Bronchial epithelial cell (primary cell): ENCODE measurements at places on chromosomes 2 and 18.

GRCh38 chr2:128472789-128473174 is 154.1 kb upstream of the HS6ST1 start:
- DNase-seq: no peak

DNA sequence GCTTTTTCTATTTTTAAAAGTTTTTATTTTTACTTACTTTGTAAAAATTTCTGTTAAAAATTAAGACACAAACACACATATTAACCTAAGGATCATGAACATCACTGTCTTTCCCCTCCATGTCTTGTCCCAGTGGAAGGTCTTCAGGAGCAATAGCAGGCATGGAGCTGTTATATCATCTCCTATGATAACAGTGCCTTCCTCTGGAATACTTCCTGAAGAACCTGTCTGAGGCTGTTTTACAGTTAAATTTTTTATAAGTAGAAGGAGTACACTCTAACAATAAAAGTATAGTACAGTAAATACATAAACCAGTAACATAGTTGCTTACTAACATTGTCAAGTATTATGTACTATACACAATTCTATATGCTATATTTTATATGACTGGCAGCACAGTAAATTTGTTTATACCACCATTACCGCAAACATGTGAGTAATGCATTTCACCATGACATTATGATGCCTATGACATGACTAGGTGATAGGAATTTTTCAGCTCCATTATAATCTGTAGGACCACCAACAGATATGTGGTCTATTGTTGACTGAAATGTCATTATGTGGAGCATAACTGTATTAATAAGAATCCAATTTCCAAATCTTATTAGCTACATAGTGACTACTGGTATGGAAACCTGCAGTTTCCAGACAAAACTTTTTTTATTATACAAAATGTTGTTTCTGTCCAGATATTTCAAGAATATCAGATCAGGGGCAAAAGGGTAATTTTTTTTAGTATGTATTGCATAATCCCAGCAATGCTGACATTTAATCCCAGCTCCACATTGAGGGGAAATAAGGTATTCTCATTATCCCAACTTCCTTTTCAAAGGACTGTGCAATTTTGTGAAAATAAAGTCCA is 337.2 kb upstream of the SLC39A10 start:
- DNase-seq: peak; percentile 41

GRCh38 chr2:13822365-13822764 is 810.2 kb upstream of the LRATD1 start:
- DNase-seq: no peak

- DNase-seq: no peak
Observed at GRCh38 chr18:24456549-24456948, 3.9 kb upstream of the HRH4 start.

- no peak for DNase-seq
Observed at GRCh38 chr2:233063269-233063975, 3.3 kb downstream of the INPP5D start.

DNA sequence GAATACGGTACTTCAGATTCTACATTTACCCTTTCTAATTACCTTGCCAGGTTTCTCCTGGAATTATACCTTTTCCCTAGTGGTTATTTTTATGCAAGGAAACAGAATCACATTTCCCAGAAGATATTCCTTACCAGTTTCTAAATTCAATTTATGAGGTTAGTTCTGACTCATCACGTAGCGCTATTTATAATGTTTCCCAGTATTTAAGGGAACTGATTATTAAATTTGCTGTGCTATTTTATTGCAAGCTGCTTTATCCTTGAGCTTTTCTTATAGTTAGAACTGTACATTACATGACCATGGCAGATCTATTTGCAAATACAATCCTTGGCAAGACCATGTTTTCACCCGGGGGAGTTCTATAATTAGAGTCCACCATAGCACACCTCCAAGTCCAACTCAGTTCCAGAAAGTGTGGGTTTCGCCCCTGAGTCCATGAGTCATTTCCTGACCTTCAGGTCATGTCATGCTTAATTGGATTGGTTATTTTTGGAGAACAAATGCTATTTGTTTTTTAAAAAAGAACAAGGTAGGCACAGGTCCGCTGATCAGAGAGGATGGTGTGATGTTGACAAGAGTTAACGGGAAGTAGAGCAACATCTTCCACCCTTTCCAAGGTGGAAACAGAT is 126.6 kb downstream of the ZNF532 start:
- peak; percentile 74 for DNase-seq

GRCh38 chr2:122519366-122519765 is 763.9 kb downstream of the TSN start:
- DNase-seq: no peak

GRCh38 chr2:215866606-215867005 is 146.7 kb downstream of the MREG start:
- DNase-seq: no peak

DNA sequence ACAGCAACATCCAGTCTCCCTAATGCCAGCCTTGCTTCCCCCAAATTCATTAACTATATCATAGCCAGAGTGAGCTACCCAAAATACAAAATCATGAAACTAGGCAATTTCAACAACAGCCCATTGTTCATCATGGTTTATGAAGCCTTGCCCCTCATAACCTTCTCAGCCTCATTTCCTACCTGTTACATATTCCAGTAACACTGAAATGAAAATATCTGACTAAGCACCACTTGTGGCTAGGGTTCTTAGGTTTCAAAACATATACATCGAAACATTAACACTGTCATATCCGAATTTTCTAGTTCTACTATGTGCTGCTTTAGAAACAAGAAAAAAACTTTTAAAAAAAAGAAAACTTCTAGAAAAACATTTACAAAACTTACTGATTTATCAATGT is 59.5 kb downstream of the ATAD2B start:
- no peak for DNase-seq
